NCI-H146 (cell line): ENCODE measurements at places on chromosomes 2 and 18.

GRCh38 chr2:126749537-126749936 is 93.6 kb downstream of the GYPC start:
- no peak for DNase-seq

DNA sequence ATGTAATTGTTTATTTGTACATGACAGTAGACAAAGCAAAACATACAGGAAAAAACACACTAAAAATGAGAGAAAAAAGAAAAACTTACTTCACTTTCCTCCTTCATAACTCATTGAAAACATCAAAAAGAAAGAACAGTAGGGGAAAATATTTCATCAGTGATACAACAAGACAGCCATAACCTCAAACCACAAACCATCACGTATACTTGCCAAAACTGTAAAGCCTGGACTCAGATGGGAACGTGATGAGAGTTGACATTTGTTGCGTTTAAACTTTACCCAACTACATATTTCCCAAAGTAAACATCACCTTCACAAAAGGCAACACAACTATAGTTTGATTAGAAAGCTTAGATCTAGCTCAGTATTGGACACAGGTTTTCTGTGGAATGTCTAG is 278.2 kb upstream of the COL3A1 start:
- DNase-seq, result no peak

GRCh38 chr2:19086231-19086651 is 272.2 kb downstream of the OSR1 start:
- no peak for DNase-seq

DNA sequence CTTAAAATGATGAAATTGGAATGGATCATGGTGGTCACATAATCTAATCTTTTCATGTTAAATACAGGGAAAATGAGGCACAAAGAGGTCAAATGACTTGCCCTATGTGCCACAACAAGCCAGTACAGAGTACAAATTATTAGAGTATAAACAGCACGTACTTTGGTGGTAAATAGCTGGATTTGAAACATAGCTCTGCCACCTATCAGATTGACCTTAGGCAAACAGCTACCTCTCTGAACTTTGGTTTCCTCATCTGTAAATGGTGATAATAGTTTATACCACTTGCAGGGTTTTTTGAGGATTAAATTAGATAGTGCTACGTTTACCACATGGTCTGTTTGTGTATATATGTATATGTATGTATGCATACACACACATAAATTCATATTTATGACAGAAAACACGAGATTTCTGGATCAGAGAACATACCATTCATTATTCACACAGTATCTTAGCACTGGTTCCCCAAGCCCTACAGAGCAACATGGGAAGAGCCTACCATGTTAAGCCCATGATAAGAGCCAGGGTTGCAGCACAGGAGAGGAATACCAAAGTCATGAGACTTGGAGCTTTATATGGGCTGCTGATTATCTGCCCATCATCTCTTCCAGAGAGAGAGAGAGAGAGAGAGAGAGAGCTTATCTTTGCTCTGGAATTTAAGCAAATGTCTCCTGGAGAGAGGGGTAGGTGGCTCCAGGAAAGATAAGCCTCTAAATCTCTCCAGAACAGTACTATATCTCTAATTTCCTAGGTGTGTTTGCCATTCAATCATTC is 73.5 kb downstream of the MDH1 start:
- DNase-seq, result no peak

GRCh38 chr18:76431437-76432273 is 63.4 kb downstream of the ZNF516 start:
- no peak for DNase-seq

DNA sequence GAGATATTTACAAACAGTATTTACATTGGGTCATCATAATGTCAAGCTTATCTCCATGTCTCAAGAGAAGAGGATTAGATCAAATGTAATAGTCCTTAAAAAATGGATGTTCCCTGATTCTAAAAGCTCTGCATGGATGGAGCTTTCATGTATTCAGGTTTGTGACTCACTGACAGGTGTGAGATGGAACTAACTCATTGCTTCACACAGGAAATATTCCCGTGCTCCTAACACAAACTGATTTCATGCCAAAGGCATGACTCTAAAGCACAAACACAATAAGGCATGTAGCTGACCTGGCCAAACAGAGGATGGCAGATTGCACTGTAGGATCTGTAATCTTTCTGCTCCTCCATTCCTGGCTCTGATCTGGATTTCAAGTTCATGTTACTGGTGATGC is 110.0 kb downstream of the ALK start:
- DNase-seq, result no peak

- no peak for DNase-seq
These were observed 34.4 kb upstream of the PDIA6 start for GRCh38 chr2:10847008-10847407.

GRCh38 chr2:30348825-30349224 is 98.2 kb upstream of the LCLAT1 start:
- no peak for DNase-seq

DNA sequence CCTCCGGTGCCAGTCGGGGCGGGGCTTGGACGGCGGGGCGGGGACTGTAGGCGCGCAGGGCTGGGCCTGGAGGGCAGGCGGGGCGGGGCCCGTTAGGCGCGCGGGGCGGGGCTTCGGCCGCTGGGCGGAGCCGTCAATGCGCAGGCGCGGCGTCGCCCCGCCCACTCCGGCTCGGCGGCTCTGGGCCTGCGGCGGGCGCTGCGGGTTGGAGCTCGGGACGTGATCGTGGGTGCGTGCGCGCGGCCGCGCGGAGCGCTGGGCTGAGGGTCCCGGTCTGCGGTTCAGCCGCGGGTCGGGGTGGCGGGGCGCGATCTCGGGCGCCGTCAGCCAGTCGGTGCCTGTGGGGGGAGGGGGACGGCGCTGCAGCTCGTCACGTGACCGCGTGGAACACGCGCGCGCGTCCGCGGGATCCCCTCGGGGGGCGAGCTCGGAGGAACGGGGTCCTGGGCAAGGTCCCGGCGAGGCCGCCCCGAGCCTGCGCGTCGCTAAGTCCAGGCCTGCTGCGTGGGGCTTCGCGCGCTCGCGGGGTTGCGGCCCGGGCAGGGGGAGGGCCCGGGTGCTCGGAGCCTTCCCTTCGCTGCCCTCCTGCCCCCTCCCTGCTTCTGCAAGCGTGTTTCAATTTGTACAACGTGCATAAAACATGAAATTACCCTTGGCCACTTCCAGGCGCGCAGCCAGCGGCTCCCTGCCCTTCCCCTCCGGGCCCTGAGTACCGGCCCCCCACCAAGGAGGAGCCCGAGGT is at the start of gene D2HGDH:
Gene D2HGDH (plus strand): TSS at position 164 of the 742 bp plus-strand sequence. CDS start 595 bp downstream, outside the sequence.
- peak; percentile 75 for DNase-seq

DNA sequence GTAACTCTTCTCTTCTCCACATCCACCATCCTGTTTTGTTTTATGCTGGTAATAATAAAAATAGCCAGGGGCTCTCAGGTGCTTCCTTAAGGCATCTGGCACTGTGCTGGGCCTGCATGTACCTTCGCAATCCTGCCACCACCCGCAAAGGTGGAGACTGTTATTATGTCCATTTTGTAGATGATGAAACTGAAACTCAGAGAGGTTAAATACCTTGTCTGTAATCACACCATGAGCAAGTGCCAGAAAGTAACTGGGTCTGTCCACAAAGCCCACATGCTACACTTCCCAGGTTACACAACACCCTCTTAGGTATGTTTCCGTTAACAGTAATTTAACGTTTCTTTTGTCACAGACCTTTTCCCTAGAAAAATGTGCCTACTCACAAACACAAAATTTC is 27.0 kb downstream of the NRP2 start:
- no peak for DNase-seq
